Activated CD4-positive, CD25-positive, alpha-beta regulatory T cell treated with anti-CD3 and anti-CD28 coated beads, Interleukin-2, amount 50 U/mL, for 72 hours (primary cell): ENCODE measurements at places on chromosomes 5 and 9.
A peak's percentile ranks its signal among the peaks of the same experiment; 100 is the strongest.

GRCh38 chr5:33340195-33340594 is 100.6 kb upstream of the TARS1 start:
- no peak for DNase-seq

GRCh38 chr5:16482891-16483290 is 17.3 kb upstream of the ZNF622 start:
- DNase-seq, result no peak

DNA sequence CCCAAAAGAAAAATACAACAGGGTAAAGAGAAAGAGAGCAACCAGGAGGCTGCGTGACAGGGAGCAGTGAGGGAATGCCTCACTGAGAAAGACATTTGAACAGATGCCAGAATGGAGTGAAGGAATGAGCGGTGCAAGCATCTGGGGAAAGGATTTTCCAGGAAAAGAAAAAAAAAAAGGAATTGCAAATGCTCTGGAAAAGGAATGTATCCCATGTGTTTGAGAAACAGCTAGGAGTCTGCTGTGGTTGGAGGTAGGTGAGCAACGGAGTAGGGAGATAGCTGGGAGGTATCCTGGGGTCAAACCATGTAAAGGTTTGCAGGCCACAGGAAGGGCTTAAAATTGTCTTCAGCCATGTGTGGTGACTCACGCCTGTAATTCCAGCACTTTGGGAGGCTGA is 23.6 kb upstream of the CEMIP2 start:
- DNase-seq, result no peak

- DNase-seq, result no peak
Measured at GRCh38 chr9:127809002-127809539, 6.4 kb downstream of the FPGS start.

- no peak for DNase-seq
Measured at GRCh38 chr5:125848751-125849150, 574.5 kb upstream of the GRAMD2B start.

GRCh38 chr9:88691811-88692210 is 156.8 kb downstream of the NXNL2 start:
- DNase-seq, result no peak

- DNase-seq, result no peak
Measured at GRCh38 chr5:41418220-41419031, 92.0 kb downstream of the PLCXD3 start.

DNA sequence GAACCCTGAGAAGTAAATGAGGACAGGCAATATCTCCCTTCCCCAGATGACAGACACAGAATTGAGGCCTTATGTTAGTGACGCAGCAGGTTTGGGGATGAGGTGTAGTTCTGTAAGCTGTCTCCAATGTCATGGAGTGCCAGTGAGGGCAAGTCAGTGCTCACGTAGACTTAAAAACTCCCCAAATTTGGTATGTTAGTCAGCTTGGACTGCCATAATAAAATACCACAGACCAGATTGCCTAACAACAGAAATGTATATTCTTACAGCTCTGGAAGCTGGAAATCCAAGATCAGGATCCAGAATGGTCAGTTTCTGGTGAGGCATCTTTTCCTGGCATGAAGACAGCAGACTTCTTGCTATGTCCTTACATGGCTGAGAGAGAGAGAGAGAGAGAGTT is 14.9 kb downstream of the FOXI1 start:
- no peak for DNase-seq

DNA sequence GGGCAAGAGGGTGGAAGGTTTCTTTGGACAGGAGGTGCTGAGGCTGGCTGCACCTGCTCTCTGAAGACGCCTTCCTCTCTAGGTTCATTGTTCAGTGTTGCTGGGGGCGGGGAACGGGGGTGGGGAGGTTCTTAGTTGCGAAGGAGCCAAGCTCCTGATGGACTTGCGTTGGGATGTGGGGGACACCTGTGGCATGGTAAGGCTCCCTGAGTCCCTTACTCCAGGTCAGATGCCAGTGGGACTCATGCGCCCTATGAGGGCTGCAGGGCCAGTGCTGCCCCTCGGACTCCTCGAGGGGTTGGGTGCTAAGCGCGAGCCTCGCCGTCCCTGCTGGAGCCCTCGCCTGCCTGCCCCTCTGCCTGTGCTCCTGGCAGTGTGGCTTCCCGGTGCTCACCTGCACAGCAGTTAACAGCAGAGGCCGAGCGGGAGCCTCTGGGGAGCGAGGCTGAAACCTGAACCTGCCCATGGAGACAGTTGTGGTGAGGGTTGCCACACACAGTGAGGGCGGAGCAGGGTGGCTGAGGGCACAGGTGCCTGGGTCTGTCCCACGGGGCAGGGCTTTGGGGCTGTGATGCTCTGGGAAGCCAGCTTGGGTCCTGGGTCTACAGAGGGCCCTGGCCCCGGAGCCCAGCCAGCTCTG is 5.5 kb downstream of the RNU6ATAC start:
- DNase-seq, result no peak

DNA sequence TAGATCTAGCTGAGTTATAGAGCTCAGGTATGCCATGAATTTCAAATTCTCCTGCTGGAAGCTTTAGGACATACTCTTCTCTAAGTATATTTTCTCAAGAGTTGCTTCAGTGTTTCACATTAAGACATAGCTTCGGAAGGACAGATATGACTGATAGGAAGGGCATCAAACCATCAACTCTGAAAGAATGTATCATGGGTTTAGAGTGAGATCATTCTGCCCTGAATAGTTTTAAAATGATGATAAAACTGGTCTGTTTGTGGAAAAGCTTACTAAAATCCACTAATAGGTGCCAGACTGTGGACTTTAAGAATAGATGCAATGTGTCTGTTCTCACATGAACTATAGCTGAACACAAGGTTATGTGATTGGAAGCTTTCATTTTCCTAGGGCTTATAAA is 8.4 kb downstream of the SPEF2 start:
- no peak for DNase-seq

- DNase-seq, result no peak
Measured at GRCh38 chr5:78275998-78276543, 18.4 kb downstream of the AP3B1 start.

- no peak for DNase-seq
Measured at GRCh38 chr5:68333649-68334552, 118.3 kb downstream of the PIK3R1 start.

DNA sequence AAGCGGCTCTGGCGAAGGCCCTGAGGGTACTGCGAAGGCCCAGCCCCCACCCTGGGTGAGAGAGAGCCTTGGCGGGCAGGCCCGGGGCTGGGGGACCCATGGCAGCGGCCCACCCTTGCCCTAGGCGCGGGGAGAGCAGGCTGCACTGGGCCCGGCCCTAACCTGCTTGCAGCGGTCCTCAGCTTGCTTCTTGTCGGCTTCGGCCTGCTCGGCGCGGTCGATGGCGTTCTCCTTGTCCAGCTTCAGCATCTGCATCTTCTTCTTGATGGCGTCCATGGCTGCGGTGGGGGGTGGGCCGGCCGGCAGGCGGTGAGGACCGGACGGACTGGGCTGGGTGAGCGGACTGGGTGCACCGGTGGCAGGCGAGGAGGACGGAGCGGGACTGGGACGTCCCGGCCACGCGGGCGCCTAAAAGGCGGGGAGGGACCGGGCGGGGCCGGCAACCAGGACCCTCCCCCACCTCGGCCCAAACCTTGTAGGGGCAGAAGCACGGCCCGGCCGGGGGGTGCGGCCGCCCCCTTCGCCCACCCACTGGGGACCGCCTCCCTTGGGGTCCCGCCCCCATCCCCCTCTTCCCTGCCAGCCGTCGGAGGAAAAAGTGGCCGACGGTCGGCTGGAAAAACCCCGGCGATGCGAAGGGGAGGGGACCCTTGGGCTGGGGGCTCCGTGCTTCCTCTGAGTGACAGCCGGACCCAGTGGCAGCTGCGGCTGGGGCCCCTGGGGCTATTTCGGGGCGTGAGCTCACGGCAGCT is at the start of gene TPM2:
TPM2 (minus strand) TSS at position 384 of the 752 bp plus-strand sequence; CDS start at position 276, 108 bp downstream.
- DNase-seq, result no peak

- no peak for DNase-seq
Measured at GRCh38 chr9:74762950-74763349, 124.8 kb downstream of the TRPM6 start.

- DNase-seq, result no peak
Measured at GRCh38 chr9:93291536-93292287, 107.8 kb downstream of the WNK2 start.

- DNase-seq, result peak; percentile 51
Measured at GRCh38 chr9:15299374-15299939, 7.6 kb downstream of the TTC39B start.

DNA sequence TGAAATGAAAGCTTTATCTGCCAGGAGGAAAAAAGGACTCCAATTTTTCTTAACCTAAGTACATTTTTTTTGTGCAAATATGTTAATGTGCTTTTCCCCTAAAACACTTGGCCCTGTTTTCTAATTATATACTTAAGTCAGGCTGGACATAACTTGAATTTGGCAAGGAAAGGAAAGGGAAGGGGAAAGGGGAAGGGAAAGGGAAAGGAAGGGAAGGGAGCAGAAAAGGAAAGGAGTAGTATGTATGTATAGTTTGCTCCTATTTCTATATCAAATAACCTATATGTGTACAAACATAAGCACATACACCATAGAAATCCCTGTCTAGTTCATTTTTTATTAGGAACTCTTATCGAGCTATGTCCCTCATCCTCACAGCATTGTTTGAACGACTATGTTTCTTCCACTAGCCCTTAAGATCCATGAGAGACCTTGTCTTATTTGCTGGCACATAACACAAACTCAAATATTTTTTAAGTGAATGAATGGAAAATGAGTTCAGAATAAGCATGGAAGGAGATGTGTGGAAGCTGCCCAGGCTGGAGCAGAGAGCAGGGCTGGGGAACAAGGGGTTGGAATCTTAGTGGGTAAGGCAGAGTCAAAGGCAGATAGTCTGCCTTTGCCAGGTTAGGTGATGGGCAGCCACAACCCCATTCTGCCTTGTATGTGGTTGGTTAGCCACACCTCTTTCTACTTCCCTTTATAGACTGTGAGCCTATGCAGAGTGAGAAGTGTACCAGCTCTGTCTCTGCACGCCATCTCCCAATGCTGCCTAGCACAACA is 70.0 kb downstream of the KLHL3 start:
- DNase-seq, result peak; percentile 33

GRCh38 chr9:504921-505740 is 290.5 kb downstream of the DOCK8 start:
- peak; percentile 43 for DNase-seq

DNA sequence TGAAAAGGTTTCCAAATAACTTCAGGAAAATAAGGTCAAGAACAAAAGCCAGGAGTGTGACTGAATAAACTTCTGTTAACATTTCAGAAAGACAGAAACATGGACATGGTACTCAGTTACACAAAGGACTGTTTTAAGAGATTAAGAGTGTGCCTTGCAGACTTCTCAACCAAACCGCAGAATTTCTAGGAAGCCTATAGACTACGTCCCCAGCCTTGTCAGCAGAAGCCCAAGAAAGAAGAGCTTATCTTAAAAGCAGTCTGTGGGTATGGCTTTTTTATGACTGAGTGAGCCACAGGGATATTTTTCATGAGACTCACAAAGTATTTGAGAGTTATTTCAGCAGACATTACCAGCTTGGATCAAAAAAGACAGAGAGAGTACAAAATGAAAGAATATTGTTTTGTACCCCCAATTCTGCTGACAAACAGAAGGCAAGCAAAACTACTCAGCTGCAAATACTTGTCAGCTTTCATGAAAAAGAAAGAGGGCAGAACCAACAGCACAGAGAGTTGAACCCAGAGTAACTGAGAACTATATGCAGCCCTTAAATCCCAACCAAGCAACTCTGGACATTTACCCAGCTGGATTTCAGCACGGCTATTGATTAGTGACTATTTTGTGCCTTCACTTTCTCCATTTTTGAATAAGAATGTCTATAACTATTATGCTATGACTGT is 711.0 kb upstream of the CTNND2 start:
- DNase-seq, result no peak

- no peak for DNase-seq
Measured at GRCh38 chr5:107450531-107450930, 220.2 kb downstream of the EFNA5 start.

DNA sequence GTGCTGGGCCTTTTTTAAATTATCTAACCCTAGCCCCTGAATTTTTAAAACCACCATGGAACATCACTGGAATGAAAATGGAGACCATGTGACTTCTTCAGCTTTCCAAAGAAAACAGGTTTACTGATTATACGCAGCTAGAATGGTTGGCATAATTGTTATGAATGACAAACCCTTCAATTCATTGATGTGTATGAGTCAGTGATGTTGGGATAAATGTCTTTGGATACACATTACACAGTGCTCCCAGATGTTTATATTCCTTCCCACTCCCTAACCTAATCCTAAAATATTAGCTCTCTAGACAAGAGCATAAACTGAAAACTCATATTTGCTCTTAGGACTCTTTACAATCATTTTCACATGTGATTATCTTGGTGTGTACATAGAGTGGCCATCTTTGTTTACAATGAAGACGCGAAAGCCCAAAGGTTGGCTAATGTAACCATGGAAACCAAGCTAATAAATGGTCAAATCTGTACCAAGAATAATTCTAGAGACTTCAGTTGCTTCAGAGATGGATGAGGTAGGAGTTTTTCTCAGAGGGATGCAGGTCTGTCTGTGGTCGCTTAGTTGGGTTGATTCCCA is 131.2 kb upstream of the HMHB1 start:
- DNase-seq, result no peak

DNA sequence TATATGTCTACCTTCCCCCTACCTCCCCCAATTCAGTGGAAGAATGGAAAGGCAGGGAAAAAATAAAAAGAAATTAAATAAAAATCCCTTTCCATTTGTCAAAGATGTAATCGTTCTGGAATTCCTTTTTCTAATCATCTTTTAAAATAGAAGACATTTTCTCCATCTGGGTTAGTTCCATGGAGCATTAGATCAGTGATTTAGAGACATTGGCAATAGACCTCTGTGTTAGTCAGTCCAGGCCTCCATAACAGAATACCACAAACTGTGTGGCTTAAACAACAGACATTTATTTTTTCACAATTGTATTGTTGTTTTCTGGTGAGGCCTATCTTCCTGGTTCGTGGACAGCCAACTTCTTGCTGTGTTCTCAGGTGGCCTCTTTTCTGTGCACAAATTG is 516.6 kb upstream of the DAB2 start:
- no peak for DNase-seq

GRCh38 chr5:73764586-73764985 is 138.6 kb downstream of the ARHGEF28 start:
- DNase-seq, result no peak

DNA sequence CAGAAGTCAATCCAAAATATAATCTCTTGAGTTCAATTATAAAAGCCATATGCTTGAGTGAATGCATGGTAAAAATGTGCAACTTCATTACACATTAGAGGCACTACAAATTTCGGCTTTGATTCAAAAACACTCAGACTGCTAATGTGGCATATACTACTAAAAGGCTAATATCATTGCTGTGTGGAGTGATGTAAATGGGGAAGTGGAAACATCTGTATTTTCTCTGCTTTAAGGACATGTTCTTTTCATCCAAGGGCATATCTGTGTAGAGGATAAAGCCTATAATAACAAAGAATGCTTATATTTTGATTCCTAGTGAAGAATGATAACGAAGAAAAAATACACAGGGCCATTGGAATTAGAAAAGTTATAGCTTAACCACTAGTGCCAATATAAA is 643.9 kb upstream of the ZNF608 start:
- no peak for DNase-seq
